Left colon (tissue), 2 donors: ENCODE measurements at places on chromosomes 3 and 15. TPM values are rescaled to one million over a fixed set of nuclear protein-coding genes. Genes with fewer than 3 reads are reported as not detected.

DNA sequence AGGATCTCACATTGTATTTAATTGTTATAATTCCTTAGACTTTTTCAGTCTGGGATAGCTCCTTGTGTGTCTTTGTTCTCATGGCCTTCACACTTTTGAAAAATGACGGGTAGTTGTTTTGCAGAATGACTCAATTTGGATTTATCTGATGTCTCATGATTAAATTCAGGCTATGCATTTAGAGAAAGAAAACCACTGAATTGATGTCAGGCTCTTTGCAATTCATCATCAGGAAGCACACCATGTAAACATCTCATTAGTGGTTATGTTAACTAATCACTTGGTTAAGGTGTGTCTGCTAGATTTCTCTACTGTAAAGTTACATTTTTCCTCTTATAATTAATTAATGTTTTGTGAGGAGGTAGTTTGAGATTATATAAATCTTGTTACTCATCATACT lies 8.0 kb upstream of the SLC22A13 start:
- DNase-seq, result no peak

Gene DAZL
- total RNA-seq, result not detected

DNA sequence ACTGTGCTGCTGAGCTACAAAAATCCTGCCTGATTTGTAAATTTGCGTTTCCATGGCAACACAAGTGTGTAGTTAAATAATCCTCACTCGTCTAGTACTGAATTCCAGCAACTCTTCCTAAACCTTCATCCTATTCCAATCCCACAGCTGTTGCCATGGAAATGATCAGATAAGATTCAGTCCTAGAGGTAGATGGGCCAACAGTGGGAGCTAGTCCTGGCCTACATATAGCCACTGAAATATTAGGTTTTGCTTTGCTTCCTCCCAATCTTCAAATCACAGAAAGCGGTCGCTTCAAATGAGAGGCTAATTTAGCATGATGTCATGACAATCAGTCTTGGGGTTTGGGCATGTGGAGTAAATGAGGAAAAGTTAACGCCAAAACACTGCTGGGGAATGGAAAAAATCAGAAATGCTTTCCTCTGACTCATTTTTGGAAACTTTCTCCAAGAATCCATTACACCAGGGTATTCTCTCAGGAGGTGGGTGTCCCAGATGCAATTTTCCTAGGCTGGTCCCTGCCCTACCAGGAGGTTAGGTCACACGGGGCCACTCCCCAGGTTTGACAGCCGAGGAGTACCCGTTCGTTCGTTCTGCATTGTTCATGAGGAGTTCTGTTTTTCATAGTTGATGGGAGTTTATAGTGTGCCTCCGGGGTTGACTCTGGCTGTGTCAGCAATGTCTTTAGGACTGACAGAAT lies 159.2 kb upstream of the SLCO3A1 start:
- peak; percentile 43 for DNase-seq

GRCh38 chr3:197007953-197008352 lies 21.7 kb downstream of the MELTF start:
- no peak for DNase-seq

DNA sequence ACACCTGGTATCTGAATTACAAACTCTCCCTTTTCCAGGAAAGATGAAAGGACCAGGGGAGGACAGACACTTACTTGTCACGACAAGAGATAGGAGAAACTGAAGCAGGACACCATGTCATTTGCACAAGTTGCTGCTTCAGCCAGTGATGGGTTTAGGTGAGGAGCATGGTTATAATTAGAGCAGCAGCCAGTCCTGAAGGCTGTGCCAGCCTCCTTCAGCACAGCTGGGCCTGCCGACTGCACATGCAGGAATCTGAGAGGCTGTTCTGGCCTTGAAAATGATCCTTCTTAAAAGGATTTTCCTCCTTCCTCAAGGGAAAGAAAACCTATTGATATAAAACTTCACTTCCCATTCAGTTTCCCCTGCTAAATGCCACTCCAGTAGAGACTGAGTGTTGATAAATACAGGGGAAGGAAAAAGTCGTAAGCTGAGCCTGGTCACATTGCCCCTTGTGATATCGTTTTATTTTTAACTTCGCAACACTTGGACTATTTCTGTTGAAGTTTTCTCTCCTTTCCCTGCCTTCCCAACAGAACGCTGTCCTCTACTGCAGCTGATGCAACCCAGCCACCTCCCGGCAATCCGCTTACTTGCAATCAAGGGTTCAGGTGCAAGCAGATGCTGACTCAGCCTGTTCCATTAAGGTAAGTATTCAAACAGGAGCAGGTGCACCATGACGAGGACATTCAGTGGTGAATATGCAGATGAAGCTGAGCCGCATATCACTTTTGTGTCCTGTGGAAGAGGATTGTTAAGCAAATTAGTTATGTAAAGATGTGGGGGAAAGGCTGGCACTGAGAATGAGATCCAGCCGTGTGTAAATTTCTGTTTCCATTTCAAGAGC lies at the start of gene FBXO40:
Gene FBXO40 (plus strand): TSS at position 524 of the 847 bp plus-strand sequence. CDS start 27,197 bp downstream, outside the sequence.
- DNase-seq, result peak; percentile 36

DNA sequence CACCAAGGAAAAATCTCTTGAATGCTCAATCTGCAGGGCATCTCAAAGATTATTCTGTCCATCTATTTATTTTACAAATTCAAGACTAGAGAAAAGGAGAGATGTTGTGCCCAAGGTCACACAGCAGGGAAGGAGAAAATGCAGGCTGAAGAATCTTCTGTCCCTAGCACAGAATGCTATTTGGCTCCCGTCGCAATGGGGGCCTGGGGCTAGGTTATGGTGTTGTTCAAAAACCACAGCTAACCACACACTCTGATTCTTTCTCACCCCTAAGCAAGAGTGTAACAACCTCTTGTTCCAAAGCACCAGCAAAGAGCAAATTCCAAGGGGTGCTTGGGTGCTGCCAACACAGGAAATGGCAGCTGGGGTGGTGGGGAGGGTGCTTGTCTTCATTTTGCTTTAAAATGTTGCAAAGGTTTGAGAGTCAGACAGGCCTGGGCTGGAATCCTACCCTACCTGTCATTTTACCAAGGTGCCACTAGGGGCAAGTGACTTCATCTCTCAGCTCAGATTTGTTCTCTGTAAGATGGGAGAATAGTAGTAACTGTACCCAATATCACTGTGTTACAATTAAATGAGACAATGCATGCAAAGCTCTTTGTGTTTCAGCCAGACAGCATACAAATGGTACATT lies 112.5 kb downstream of the ADAMTS9 start:
- no peak for DNase-seq

- no peak for DNase-seq
Measured at GRCh38 chr3:11413071-11413470, 140.9 kb downstream of the ATG7 start.

Gene CPLX3
- total RNA-seq, result not detected

Gene SLC12A8
- total RNA-seq, result 23.7 TPM

GRCh38 chr15:98230975-98231374 lies 270.5 kb downstream of the ARRDC4 start:
- DNase-seq, result no peak

GRCh38 chr3:21665444-21666100 lies 85.4 kb downstream of the ZNF385D start:
- DNase-seq, result no peak

DNA sequence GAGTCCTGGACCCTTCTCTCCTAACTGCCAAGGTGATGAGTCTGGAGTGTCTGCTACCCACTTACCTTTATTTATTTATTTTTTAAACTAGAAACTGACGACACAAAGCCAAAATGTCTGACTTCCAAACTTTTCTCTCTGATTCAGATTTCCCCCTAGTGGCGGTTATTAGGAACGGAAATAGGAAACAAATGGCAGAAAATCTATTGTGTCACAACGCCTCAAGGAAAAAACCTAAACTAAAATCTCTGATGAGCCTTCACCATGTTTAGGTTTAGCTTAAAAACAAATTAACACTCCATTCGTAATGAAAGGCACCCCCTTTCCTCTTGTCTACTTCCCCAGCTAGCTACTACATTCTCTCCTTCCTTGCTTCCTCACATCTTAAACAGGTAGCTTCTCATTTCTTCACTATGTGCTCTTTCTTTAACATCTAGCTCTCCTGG lies 94.0 kb upstream of the MEX3B start:
- no peak for DNase-seq
